Spinal cord (tissue), 10 donors: ENCODE measurements at places on chromosomes 6 and 20.

DNA sequence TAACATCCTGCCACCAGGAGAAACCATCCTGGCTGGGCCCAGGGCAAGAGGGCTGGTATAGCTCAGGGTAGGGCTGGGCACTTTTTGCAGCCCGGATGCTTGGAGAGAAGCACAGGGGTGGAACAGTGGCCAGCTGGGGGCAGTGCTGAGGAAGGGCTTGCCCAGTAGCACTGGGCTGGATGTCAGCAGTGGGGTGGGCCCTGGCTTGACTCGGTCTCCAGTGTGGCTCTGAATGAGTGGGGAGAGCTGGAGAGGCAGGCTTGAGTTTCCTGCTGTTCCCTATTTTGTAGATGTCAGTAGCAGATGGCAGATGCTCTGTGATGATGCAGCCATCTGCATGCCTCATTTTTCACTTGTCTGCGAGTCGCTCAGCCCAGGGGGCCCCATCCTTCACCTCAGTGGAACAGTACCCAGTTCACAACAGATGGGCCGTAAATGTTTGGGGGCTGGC is 56.3 kb upstream of the TULP1 start:
- DNase-seq: peak; percentile 64

GRCh38 chr20:21391972-21392352 is 5.4 kb downstream of the NKX2-4 start:
- no peak for DNase-seq

DNA sequence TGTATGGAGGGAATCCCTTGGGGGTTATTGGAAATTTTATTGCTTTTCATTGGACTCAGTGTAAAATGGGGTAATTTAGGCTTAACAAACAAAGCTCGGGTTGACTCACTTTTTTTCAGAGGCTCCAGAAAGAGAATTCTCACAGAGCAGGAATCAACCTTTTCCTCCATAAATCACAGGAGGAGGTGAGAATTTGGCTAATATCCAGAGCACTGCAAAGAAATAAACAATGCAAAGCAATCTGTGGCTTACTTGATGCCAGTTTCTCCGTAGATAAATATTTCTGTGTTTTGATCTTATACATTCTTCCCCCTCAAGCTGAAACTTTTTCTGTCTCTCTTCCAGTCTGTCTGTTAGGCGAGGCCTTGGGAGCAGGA is 176.6 kb downstream of the TSHZ2 start:
- no peak for DNase-seq

- no peak for DNase-seq
Observed at GRCh38 chr20:15582146-15582760, 991.0 kb downstream of the KIF16B start.

DNA sequence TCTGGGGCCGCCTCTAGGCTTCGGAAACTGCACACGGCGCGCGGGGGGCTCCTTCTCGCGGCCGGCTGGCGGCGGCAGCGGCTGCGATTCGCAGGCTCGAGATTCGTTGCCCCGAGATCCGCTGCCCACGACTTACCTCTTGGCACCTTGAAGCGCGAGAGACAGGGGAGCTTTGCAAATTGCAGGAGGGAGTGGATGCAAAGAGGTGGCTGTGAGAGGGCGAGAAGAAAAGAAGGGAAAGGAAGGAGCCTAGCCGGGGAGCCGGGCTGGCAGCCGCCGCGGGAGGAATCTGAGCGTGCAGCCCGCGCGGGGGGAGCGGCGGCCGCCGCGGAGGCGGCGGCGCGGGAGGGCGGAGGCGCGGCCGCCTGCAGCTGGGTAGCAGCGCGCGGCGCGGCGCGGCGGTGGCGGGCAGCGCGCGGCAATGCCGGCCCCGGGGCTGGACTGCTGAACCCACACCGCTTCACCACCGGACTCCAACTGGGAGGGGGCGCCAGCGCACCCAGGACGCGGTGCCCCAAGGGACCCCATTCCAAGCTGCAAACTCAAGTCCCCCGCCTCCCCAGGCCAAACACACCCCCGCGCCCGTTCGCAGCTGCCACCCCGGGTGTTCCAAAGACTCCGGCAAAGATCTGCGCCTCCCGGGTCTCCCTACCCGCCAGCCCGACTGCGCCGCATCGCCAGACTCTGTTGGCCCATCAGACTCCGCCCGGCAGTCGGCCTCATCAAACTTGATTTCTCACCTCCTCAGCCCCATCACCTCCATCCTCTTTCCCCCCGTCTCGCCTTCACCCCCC is 44.2 kb upstream of the SUPT3H start:
- no peak for DNase-seq

DNA sequence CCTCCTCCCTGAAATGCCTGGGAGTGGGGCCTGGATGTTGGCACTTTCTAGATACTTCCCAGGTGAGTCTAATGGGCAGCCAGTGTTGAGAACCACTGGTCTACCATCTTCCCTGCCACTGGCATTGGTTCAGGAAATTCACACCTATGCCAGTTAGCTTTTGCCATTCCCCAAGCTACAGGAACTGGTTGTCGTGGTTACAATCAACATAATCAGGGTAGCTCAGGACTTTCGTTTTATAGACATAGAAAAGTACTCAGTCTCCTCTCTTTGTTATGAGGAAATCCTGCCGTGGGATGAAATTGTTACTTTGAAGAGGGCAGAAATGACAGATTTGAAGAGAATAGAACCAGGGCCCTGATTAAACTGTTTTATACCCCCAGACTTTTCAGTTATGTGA is 127.9 kb upstream of the FOXO3 start:
- DNase-seq: no peak

DNA sequence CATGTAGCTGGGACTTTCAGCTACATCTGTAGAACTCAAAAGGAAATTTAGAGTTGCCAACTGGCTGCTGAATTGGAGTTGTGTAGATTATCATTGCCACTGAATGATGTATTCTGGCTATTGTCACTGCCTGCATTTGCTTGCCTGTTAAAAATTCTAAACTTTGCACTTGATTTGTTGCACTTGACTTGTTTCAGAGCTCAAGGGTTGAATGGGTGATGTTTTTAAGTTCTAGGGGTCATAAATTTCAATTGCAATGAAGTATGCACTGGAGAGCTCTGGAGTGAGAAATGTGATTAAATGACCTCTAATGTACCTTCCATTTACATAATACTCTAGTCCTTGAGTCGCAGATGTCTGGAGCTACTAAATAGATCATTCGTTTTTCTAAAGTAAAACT is 102.4 kb downstream of the TNFRSF21 start:
- no peak for DNase-seq

DNA sequence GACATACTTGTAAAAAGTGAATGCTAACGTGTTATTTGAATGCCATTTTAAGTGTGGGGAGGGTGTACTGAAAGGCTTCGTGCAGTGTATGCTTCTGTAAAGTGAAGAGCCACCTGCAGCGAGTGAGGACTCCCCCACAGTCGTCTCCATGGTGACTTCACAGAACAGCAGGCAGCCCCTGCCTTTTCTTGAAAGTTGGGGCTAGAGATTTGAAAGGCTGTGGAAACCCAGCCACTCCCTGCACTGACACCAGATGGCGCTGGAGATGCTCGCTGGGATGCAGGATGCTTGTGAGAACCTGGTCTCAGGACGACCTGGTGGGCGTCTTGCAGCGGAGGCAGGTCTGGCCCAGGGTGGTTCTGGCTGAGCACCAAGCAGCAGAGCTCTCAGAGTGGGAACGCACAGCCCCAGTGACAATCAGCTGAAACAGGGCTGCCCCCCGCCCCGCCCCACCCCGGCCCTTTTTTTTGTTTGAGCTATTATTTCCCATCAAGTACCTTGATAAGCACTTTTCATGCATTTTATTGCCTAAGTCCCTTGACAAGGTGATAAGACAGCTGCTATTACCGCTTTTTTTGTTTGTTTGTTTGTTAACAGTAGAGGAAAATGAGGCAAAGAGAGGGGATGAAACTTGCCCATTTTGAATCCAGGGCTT is 150.3 kb downstream of the SYCP2 start:
- DNase-seq: peak; percentile 86

- DNase-seq: no peak
Observed at GRCh38 chr6:73503027-73503772, 17.6 kb downstream of the EEF1A1 start.

- DNase-seq: no peak
Observed at GRCh38 chr6:11972806-11973205, 39.3 kb upstream of the HIVEP1 start.

- DNase-seq: no peak
Observed at GRCh38 chr6:16136621-16137450, 8.0 kb downstream of the MYLIP start.

- no peak for DNase-seq
Observed at GRCh38 chr20:48558906-48559305, 268.9 kb downstream of the PREX1 start.

DNA sequence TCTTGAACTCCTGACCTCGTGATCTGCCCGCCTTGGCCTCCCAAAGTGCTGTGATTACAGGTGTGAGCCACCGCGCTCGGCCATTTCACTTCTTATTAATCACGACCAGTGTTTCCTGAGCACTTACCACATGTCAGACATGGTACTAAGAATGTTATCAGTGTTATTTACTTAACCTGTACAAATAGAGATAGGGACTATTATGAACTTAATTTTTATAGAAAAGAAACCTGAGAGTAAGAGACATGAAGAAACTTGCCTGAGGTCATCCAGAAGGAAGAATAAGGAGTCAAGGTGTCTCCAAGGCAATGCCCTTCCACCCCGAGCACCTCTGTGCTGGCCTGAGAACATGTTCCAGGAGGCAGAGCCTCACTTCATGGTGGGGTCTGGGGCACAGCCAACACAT is 29.3 kb upstream of the EZR start:
- DNase-seq: no peak
